T-cell (primary cell): ENCODE measurements at places on chromosomes 11 and 22. TPM values are rescaled to one million over a fixed set of nuclear protein-coding genes. Genes with fewer than 3 reads are reported as not detected.

DNA sequence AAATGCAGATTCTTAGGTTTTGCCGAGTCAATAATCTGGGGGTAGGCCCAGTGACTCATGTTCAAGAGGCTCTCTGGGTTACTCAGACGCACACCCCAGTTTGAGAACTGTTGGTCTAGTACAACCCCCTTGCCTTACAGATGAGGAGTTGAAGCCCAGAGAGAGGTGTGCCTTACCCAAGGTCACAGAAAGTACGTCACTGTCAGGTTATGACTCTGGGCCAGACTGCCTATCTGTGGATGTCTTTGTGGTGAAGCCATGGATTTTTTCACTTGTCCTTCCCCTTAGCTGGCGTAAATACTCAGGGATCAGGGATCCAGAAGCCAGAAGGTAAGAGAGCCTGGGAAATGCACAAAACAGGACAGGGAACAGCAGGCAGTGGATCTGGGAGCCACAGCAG lies 25.2 kb upstream of the NECTIN1 start:
- DNase-seq = no peak

- DNase-seq = no peak
These were observed 69.1 kb downstream of the CDKN1C start for GRCh38 chr11:2816523-2816922.

DNA sequence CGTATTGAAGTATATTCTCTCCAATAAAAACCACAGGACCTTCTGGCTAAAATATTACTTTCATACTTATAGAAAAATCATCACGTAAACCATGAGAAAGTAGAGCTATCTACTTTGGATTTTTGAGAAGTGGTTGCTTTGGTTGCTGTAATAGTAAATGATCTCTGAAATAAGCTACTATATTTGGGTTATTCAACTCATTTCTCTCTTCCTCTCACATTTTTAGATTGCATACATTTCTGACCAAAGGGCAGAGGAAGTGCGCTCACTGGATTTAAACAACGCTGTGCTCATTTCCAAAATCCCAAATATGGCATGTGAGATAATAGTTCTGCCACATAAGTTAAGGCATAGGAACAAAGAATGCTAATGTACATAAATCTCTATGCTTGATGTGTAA lies 357.0 kb downstream of the LRRC4C start:
- DNase-seq = no peak

APOA5 gene
- total RNA-seq = not detected

CASP1 gene
- total RNA-seq = 45.5 TPM
